GM03348 (cell line): ENCODE measurements at places on chromosomes 2 and 18.

DNA sequence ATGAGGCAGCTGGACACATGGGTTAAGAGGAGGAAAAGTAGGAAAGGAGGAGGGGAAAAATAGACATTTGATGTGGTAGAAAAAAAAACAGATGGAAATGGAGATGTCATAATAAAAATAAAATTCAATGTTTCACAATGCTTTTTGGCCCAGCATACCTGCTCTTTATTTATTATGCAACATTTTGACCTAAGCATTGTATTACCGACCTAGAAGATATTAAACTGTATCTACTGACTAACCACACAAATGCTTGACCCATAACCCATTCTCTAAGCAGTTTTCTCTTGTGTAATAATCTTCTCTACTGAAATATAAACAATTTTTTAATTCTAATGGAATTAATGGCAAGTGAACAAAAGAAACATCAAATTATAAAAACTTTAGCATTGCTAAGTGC lies 362.3 kb downstream of the FBXO15 start:
- peak; percentile 29 for DNase-seq

DNA sequence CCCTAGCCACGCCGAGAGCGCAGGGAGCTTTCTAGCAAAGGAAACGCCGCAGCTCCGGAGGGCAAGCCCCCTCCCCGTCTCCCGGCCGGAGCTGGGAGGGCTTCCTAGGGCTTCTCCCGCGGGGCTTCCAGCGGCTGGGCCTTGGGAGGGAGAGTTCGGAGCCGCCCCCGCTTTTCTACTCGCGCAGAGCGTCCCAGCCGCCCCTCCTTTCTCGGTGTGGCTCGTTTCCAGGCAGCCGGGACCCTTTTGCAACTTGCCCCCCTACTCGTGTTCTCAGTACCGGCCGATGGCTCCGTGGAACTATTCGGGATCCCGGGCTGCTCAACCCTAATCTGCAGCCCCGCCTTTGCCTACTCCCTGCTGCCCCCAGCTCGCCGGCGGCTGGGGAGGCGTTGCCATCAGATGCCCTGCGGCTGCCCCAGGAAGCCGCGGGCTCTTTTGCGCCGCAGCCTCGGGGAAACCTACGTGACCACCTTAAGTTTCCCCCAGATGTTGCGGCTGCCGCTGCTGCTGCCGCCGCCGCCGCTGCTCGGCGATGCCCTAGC lies 1.5 kb upstream of the NR4A2 start:
- DNase-seq = peak; percentile 82

DNA sequence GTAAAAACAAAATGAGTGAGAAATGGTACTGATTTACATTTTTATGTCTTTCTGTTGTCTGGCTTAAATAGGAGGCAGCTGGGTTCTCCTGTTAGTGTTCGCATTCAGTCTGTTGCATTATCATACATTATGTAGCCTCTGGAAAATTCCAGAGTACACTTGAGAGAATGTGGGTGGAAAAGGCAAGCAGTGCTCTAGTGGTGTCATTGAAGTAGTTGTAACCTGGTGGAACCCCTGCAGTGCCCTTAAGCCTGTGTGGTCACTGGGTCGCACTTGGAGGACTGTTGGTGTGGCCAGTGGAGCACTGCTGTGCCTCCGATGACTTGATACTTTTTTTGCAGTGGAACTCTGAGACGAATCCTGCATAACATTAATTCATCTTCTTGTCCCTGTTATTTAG lies 52.4 kb downstream of the USP14 start:
- no peak for DNase-seq

- peak; percentile 76 for DNase-seq
These were observed 83.3 kb upstream of the POMC start for GRCh38 chr2:25251422-25252273.

GRCh38 chr2:229417176-229417575 lies 146.1 kb upstream of the PID1 start:
- DNase-seq = no peak

DNA sequence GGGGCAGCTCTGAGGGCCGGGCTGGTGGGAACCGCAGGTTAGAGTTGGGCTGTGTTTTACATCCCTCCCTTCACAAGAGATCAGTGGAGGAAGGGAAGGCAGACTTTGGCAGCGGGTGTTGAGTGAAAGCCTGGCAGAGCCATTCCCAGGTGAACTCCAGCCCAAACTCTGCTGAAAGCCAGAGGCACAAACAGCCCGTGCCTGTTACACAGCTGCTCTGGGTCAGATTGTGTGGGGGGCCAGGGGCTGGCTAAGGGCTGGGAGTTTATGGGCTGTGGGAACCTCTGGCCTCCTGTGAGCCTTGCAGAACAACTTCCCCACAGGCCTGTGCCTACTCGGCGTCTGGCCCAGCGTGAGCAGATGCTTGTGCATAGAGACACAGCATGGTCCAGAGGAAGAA lies 286.8 kb downstream of the CLIP4 start:
- DNase-seq = no peak

- DNase-seq = no peak
These were observed 4.6 kb downstream of the DOCK10 start for GRCh38 chr2:225037415-225038230.

- no peak for DNase-seq
These were observed 28.6 kb downstream of the LRRC30 start for GRCh38 chr18:7259475-7259874.

DNA sequence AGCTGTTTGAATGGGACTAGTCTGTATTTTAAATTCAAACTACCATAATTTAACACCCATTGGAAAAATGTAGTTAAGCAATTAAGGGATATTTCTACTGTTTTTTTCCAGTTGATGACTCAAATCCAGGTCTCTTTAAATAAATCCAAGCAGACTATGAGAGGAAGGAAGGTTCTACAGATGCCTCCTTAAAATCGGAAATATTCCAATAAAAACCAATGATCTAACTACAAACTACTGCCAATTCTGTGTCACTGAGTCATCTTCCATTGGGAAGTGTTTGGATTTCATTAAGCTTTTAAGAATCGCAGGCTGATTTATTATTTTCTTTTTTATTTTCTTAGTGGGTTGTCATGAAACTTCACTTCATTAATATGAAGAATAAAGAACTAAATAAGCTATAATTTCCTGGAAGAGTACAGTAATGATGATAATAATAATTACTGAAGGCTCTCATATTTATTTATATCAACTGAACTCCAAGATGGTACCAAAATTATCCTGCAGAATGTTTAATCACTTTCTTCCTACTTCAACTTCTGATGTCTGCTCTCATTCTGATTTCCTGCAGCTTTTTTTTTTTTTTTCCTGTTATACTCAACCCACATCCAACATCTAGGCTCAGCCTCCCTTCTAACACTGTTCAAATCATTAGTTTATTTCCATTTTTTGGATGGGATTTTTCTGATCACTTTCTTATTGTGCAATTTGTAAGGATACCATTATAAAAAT lies 166.3 kb upstream of the FN1 start:
- DNase-seq = peak; percentile 42

DNA sequence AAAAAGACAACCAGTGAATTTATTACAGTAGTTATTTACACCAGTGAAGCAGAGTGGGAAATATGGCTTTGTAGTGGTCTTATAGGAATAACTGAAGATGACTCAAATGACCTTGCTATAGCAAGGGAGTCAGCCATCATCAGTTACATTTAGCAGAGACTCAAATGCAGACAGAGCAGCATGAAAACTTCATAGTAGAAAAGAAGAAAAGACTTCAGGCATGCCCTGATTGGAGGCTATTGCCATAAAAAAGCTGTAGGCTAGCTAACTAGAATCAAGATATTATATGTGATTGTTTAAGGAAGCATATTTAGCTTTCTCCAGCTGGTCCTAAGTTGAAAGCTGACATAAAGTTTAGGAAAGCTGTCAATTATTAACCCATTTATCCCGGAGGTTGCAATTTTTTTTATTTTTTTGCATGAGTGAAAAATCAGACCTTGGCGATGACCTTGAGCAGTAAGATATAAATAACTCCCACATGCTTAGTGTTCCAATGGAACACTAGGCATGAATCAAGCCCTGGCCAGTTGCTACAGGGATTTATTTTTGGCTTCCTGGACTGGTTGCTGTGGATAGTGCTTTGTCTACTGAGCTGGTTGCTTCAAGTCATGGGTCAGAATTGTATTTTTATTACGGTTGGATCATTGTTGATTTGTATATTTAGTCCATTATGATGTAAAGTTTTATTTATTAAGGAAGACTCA lies 675.6 kb upstream of the VRK2 start:
- DNase-seq = no peak

GRCh38 chr2:200509235-200509611 lies 645 bp downstream of the KCTD18 start:
- DNase-seq = peak; percentile 44

GRCh38 chr2:8882094-8882493 lies 44.7 kb upstream of the KIDINS220 start:
- peak; percentile 19 for DNase-seq

DNA sequence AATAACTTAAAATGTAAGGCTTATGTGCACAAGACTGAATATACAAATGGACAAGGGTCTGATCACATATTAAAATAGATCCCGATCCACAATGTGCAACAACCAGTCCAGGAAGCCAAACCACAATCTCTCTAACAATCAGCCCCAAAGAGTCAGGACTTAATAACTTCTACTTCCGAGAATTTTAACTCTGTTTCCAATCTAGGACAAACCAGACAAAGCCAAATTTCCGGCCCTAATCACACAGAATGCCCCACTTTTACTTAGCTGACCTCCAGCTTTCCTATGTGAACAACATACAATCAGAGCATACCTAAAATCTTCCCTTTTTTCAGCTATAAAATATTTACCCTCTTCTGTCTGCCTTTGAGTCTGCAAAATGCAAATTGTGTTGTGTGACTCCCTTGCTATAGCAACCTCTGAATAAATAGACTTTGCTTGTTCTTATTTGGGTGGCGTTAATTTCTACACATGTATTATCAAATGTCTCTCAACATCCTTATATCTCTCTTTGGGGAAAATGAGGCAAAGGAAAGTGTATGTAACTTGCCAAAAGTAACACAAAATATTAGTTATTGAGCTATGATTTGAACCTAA lies 381.9 kb upstream of the MC4R start:
- no peak for DNase-seq

DNA sequence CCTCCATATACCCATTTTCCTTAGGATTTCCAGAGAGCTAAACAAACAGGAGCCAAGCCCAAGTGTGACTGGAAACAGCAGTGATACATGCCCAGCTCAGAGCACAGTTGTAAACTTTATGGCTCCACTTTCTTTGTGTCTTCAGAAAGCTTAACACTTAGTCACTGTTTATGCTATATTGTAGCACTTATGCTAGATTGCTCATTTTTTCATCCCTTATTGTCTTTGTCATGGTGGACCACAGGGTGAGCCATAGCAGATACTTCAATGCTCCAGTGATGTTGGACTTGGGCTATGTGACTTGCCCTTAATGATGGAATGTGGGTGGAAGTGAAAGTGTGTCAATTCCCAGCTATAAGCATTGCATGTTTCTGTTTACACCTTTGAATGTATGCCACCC lies 401.6 kb downstream of the METTL4 start:
- DNase-seq = no peak

DNA sequence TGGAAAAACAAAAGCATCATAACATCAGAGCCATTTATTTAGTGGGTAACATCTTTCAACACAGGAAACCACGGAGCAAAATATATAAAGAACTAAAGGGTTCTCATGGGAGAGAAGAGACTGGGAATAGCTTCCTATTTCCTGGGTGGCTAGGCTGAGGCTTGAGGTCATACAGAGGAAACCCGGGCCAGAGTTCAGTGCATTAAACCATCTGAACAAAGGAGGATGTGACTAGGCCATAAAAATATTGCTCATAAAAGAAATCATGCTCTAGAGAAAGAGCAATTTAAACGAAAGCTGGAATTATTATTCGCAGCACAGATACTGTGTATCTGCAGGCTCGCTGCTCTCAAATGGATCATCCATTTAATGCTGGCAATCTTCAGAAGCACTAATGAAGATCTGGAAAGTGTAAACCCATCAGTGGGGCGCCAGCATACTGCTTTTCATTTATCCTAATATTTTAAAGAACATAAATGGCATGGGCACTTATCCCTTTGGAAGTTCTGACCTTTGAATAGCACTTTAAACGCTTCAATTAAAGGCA lies 83.3 kb downstream of the GALNT14 start:
- DNase-seq = no peak

DNA sequence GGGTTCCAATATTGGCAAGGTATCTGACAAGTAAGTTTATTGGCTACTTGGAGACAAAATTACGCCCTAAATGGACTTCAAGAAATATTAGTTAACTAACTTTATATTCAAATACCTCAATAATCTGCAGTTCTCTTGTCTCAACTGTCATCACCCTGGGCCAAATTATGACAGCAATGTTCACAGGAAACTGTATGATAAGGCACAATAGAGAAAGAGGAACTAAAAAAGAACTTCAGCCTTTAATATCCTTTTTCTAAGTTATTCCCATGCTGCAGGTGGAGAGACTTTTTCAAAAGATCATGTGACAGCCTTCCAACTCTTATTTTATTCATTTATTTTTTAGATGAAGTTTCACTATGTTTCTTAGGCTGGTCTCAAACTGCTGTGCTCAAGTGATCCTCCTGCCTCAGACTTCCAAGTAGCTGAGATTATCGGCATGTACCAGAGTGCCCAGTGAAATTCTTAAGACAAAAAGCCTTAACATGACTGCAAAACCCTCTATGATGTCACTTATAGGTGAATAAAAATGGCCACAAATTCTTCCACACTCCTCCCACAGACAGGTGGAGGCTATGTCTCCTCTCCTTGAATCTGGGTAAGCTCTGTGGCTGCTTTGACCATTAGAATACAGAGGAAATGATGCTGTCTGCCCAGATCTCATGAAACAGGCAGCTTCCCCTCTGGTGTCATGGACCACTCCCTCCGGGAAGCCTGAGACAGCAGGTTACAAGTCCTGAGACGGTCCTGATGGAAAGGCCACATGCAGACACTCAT lies 211.0 kb downstream of the TGIF1 start:
- DNase-seq = no peak

- peak; percentile 5 for DNase-seq
These were observed 493.1 kb downstream of the SOCS6 start for GRCh38 chr18:70781860-70782453.

DNA sequence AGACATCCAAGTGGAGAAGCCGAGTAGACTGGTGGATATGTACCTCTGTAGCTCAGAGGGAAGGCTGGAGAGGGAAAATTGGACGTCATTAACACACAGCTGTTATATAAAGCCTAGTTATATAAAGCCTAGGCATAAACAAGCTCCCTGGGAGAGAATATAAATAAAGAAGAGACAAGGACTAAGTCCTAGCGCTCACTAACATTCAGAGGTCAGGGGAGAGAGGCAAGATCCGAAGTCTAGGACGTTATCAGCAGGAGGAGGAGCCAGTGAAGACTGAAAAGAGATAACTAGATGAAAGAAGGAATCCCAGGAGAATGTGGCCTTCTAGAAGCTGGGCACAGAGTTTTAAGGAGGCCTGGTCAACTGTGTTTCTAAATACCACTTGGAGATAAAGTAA lies 55.3 kb downstream of the NOL10 start:
- DNase-seq = no peak

DNA sequence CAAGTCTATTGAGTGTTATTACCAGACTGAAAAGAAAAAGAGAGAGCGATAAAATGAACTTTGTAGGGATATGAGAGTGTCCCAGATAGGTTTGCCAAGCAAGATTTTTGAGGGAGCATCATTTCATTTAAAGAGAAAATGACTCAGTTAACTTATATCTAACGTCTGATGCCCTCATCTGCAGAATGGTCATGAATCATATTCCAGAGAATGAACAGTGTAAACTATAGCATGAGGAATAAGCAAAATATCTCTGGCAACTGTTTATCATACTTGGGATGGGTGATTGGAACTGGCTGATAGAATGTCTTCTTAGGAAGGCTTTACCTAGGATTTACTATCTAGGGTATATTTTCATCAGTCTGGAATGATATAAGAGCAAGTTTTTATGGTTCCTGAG lies 289.4 kb downstream of the CMPK2 start:
- DNase-seq = no peak
